CD8-positive, alpha-beta memory T cell (primary cell): ENCODE measurements at places on chromosomes 13 and 19.

DNA sequence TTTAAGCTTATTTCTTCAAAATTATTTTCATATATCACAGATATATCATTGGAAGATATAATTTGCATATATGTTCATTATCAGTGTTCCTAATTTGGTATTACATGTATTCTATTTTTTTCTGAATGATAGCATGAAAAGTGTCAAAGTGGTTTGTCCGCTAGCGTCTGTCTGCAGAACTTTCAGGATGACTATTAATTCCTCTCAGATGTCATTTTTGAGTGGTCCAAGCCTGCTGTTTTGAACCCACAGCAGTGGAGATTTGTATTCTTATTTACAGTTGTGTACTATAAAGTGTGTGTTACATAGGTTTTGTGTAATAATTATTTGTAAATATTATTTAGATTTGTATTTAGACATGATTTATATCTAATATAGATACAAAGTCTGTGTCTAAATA is 8.5 kb downstream of the UTP14C start:
- H3K27ac ChIP-seq: no peak overlapping the region
- DNase-seq: no peak
- no peaks in the 10 kb centered on the region for H3K36me3 ChIP-seq
- H3K27me3 ChIP-seq: no peaks in the 10 kb centered on the region
- no peaks in the 10 kb centered on the region for H3K4me1 ChIP-seq
- no peak overlapping the region for H3K4me3 ChIP-seq

DNA sequence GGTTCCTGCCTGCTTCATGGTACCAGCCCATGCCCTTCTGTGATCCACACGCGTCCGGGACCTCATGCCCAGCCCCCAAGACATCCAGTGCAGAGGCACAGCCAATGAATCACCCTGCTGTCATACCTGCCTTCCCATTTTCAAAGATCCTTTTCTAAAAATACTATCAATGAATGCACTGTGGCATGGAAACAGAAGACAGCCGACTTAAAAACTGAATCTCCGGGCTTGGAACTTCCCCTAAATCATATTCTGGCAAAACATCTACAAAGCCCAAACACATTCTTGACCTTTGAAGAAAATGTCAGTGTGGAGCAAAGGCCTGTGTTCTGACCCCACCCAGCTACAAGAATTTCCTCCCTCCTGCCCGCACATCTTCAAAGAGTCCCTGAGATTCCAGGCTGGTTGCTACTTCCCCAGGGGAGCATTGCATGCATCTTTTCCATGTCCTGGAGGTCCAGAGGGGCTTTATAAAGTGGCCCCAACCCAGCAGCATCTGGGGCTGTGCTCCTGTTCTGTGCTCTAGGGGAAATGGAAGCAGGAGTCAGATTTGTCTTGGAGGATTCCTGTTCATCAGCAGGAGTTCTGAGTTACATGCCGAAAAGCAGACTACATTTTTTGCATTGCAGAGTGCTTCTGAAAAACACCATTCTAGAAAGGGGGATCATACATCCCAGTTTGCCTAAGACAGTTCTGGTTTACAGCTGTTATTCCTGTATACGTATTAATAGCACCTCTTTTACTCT is 135.2 kb downstream of the USP12 start:
- no peaks in the 10 kb centered on the region for H3K27me3 ChIP-seq
- H3K27ac ChIP-seq: no peak overlapping the region
- H3K4me1 ChIP-seq: no peaks in the 10 kb centered on the region
- no peak overlapping the region for H3K4me3 ChIP-seq
- DNase-seq: no peak

- no peaks in the 10 kb centered on the region for H3K36me3 ChIP-seq
- no peaks in the 10 kb centered on the region for H3K27me3 ChIP-seq
- DNase-seq: no peak
- H3K27ac ChIP-seq: no peak overlapping the region
- H3K4me1 ChIP-seq: no peaks in the 10 kb centered on the region
Observed at GRCh38 chr13:23086968-23087623, 93.7 kb upstream of the SGCG start.

GRCh38 chr19:18441804-18442788 is 4.2 kb upstream of the ISYNA1 start:
- no peak overlapping the region for H3K4me3 ChIP-seq
- H3K36me3 ChIP-seq: peaks cover 15% of the 10 kb centered on the region
- DNase-seq: peak; percentile 47
- no peaks in the 10 kb centered on the region for H3K27me3 ChIP-seq
- H3K27ac ChIP-seq: peak overlapping the region; percentile 28

GRCh38 chr19:12333162-12334159 is at the start of gene ZNF563:
Gene ZNF563, minus strand, starts transcription at chr19:12333633. Its CDS starts 151 bp downstream, at chr19:12333482.
- H3K4me3 ChIP-seq: peak within 1 kb of the TSS; percentile 79
- no peaks in the 10 kb centered on the region for H3K36me3 ChIP-seq
- peak within 1 kb of the TSS; percentile 60 for H3K27ac ChIP-seq
- H3K4me1 ChIP-seq: peaks cover 23% of the 10 kb centered on the region
- no peaks in the 10 kb centered on the region for H3K27me3 ChIP-seq
